Endothelial cell (in vitro differentiated cells): ENCODE measurements at places on chromosomes 7 and 10.
A peak's percentile ranks its signal among the peaks of the same experiment; 100 is the strongest.

DNA sequence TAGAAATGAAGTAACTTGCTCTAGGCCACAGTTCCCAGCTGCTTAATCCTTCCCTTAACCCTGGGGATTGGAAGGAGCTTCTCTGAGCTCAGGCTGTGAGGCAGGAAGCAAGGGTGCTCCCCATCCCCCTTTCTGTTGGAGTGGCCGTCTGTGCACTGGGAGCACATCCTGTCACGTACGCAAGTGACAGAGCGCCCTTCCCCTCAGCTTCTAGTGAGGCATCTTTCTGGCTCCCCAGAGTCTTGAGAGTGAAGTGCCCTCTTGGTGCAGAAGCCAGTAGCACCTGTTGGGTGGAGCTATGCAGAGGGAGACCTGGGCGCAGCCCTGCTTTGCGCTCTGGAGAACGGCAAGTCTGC is 47.8 kb downstream of the SHH start:
- no peak for DNase-seq

- DNase-seq, result no peak
Measured at GRCh38 chr7:29453021-29453420, 110.6 kb upstream of the PRR15 start.

- no peak for DNase-seq
Measured at GRCh38 chr10:83214136-83214535, 925.2 kb upstream of the GHITM start.

- DNase-seq, result no peak
Measured at GRCh38 chr10:102400076-102400475, 4.6 kb downstream of the NFKB2 start.

GRCh38 chr10:33542752-33543505 is 208.5 kb upstream of the NRP1 start:
- DNase-seq, result no peak

DNA sequence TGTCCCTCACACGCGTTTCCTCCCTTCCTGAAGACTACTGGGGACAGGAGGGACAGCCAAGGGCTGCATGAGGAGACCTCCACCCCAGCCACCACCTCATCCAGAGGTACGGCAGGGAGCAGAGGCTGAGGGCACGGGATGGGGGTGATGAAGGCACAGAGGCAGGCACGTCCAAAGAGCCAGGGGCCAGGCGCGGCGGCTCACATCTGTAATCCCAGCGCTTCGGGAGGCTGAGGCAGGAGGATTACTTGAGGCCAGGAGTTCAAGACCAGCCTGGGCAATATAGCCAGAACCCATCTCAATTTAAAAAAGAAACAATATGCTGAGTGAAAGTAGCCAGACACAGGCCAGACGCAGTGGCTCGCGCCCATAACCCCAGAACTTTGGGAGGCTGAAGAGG is 3.3 kb downstream of the MICALL2 start:
- DNase-seq, result no peak

- DNase-seq, result no peak
Measured at GRCh38 chr10:74612195-74612594, 214.2 kb upstream of the KAT6B start.

- no peak for DNase-seq
Measured at GRCh38 chr10:122161795-122162194, 109.3 kb upstream of the BTBD16 start.

GRCh38 chr7:391961-392524 is 102.1 kb downstream of the FOXL3 start:
- DNase-seq, result no peak

DNA sequence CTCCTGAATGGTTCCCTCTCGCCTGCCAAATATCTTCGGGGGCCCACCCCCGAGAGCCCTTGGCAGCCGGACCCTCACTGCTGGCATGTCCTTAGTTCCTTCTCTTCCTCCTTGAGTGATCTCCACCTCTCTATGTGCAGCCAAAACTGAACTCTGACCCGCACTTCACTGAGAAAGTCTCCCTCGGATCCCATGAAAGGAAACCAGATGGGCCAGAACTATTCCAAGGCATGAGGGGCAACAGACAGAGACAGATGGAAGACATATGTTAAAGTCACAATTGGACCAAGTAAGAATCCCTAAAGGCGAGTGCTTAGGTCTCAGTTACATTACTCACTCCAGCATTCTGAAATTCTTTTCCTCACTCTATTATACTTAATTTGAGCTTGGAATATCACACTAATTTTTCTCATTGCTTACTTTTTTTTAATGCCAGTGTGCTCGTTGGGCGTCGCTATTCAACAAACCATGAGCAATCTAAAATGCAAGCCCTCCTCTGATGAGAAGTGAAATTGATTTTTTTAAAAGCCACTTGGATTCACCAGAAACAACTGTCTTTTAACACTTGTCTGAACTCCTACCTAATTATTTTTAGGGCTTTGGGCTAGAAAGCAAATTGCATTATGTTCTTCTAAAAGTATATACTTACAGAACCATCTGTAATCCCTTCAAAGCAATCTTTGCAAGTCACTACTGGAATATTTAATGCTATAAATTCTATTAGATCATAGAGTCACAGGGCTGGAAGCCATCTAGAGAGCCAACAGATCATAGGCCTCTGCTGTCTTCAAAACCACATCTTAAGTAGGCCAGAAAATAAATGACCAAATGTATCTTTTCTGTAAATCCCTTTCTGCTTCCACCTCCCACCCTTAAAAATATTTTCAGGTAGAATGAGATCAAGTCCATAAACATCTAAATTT is 43.3 kb upstream of the EZH2 start:
- no peak for DNase-seq

DNA sequence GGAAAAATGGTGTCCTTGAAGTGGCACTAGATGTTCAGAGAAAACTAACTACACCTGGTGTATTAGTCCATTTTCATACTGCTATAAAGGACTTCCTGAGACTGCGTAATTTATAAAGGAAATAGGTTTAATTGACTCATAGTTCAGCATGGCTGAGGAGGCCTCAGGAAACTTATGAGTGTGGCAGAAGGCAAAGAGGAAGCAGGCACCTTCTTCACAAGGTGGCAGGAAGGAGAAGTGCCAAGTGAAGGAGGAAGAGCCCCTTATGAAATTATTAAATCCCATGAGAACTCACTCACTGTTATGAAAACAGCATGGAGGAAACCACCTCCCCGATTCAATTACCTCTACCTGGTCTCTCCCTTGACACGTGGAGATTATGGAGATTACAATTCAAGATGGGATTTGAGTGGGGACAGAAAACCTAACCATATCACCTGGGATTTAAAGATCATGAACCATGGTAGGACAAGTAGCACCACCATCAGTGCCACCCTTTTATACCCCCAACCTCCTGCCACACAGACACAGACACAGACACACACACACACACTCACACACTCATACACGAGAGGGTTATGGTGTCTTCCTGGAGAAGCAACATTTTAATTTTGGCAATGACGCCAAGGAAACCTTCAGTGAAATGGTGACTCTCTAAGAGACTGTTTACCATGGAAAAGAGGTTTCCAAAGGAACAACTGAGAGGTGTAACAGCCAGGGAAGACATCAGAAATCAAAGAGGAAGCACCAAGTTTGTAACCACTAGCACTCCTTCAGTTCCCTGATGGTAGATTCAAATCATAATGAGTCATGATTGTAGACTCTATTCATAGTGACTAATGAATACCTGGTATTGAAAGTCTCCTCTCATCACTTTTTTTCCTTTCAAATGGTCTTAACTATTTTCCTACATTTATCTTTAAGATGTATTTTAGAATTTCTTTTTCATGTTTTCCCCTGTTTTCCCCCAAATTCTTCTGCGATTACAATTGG is 41.8 kb upstream of the WNT16 start:
- no peak for DNase-seq

DNA sequence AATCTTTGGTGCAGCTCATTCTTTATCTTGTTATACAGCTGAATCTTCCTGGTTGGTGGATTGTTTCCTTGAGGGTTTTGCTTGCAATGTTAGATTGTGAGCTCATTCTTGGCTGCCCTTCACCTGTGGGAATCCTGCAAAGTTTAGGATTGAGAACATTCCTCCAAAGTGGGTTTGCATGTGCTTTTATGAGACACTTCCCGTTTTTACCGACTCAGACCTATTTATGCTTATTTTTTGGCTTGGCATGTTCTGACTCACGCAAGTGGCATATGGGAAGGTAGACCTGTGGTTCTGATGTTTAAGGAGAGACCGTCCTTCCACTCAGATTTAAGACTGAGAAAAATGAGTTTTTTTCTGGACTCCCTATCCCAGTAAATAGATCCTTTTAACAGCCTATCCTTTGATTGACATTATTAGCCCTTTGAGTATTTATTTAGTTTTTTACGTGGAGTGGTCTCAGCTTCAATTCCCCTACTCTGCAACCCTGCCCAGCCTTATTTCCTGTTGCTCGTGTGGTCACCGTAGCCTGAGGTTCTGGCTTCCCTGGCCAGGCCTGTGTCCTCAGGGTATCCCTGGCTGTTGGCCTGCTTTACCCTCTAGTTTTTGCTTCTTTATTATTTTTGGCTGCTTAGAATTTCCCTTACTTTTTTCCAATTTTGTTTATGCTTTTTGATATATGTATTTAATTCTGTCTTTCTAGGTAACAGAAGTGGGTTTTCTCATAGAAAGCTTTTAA is 13.4 kb upstream of the PRF1 start:
- DNase-seq, result no peak

- DNase-seq, result no peak
Measured at GRCh38 chr7:374706-375311, 84.8 kb downstream of the FOXL3 start.

DNA sequence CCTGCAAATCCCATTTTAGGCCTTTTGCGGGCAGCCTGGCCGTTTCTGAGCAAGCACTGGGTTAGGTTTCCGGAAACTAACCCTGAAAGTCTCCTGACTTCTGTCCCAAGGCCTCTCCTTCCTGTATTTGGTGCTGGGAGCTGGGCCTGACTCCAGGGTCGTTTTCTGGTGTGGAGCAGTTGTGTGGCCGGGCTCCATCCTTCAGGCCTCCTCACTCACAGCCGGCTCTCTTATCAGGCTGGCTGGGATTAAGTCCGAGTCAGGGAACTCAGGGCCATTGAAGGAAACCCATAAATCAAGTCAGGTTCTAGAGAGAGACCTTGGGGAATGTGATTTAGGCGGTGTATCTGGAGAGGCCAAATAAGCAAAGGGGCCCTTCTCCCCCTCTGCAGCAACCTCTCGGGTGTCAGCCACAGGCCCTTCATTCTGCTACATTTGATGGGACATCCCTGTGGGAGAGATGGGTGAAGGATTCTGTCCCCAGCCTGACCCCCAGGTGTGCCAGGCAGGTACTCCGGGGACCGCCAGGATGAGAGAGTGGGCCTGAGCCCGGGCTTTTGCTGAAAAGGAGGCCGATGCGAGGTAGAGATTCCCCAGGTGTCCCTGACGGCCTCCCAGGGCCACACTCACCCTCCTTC is 3.3 kb downstream of the GATA3 start:
- DNase-seq, result no peak

DNA sequence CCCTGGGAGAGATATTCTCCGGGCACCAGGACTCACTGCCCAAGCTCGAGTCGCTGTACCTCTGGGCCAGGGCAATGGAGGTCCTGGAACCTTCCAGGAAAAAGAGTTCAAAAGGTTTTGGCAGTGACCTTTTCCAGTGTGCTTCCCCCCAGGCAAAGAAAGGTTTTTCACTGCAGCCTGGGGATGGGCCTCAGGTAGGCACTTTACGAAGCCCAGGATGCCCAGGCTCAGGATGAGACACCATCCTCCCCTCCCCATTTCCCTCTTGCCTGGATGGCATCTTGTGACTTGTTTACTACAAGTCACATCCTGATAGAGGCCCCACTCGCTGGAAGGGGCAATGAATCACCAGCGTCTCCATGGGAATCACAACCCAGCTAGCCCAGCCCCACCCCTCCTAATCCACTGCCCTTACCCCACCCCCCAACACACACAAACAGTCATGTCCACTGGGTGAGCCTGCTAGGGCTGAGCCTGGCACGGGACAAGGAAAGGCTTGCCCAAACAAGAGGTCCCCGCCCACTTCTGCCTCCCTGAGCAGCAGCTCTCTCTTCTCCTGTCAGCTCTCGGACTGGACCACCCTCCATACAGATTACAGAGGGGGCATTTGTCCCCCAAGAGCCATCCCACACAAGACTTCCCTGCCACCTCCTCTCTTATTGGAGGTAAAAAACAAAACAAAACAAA is 93.8 kb upstream of the SMNDC1 start:
- no peak for DNase-seq

DNA sequence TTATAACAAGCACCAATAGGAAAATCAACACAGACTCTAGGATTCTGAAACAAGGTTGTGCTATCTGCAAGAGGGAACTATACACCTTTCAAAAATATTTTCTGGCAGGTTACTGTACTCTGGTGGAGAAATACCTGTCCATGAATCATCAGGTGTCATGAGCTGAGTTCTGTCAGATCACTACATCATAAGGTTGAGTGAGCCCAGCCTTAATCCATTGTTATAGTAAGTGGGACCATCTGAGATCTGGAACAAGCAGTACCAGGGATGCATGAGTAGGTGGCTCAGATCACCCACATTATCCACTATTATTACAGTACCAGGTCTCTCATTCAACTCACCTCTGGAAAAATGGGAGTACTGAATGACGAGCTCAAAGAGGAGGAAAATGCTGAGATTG is 212.4 kb downstream of the DGKI start:
- DNase-seq, result no peak

GRCh38 chr7:127588697-127589482 is 679 bp downstream of the ARF5 start:
- peak; percentile 64 for DNase-seq

DNA sequence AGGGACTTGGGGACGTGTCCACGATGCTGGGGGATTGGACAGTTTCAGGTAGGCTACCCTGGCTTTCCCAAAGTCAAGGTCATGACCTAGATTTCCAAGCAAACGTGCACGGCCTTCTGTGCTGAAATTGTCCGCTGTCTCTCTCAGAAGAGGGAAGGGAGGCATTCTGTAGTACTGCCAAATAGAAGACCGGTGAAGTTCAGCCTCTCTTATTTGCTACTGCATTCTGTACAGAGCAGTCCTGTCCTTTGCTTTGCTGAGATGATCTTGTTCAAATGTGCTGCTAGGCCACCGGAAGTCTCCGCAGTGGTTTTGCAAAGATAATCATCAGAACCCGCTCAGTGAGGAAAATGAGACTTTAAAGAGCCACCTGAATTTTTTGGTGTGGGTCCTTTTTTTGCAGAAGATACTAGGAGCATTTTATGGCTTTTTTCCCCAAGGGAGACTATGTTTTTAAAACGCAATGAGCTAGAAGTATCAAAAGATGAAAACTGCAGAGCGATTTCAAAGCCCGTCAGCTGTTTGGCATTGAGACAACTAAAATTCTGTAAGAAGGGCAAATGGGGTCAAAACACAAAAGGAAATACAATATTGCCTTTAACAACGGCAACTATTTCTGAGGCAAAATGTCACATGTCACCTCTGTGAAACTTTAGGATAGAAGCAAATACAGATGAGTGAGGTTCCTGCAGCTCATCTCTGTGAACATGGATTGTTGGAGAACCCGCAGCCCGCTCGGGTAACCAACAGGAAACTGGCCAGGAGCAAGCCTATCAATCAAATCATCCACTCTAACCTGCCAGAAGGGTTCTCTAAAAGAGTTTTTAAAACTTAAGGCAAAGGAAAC is 1.3 kb upstream of the NMT2 start:
- DNase-seq, result no peak
